Activated T-cell treated with anti-CD3 and anti-CD28 coated beads, Interleukin-2, amount 50 U/mL, for 72 hours (primary cell): ENCODE measurements at places on chromosomes 12 and 14.

GRCh38 chr12:87054226-87054625 lies 798.0 kb upstream of the MGAT4C start:
- DNase-seq, result no peak

- DNase-seq, result no peak
These were observed 27.5 kb downstream of the AMN start for GRCh38 chr14:102949801-102950451.

GRCh38 chr14:35766700-35767082 lies 42.4 kb downstream of the RALGAPA1 start:
- peak; percentile 14 for DNase-seq

DNA sequence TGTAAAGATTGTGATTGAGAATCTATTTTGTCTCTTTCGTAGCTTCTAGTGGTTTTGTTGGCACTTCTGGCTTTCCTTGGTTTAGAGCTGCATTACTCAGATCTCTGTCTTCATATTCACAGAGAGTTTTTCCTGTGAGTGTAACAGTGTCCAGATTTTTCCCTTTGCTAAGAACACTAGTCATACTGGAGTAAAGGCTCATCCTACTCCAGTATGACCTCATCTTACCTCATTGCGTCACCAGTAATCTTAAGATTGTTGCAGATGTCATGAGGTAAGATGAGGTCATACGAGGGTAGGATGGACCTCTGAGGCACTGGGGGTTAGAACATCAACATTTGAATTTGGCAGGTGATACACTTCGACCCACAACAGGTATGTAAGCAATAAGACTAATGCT lies 461.2 kb downstream of the FLRT2 start:
- DNase-seq, result no peak

- no peak for DNase-seq
These were observed 112.5 kb downstream of the CCER1 start for GRCh38 chr12:90842477-90842876.

DNA sequence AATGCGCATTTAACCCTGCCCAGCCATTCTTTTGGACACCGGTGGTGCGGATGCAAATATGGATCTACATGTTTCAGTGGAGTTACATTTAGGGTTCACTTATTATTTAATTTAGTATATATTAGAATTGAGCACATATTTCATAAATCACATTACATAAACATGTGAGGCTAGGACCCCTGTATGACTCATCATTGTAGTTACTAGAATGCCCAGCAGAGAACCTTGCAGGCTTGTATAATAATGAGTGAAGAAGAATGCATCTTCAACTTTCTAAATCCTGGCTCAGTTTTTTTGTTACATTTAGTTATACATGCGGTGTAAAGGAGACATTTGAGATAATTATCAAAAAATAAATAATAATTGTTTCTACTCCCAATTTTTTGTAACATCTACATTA lies 369.0 kb downstream of the ATP23 start:
- no peak for DNase-seq

GRCh38 chr12:7991535-7991934 lies 41.0 kb upstream of the FOXJ2 start:
- DNase-seq, result no peak

GRCh38 chr14:20383636-20384035 lies 29.7 kb downstream of the TEP1 start:
- no peak for DNase-seq

DNA sequence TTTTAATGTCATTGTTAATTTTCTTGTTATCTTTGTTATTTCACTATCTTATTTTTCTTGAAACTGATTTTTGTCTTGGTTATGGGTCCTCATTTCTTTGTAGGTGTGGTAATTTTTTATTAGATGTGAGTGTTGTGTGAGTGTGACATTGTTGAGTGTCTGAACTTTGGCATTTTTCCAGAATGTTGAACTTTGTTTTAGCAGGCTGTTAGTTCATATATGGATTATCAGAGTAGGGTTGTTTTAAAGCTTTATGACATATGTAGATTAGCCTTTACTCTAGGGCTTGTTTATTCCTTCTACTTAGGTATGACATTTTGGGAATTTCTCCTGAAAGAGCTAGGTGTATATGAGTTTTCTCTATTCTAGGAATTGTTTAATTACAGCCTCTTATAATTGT lies 103.9 kb downstream of the ARID2 start:
- DNase-seq, result no peak

- DNase-seq, result peak; percentile 54
These were observed 966 bp downstream of the SINHCAF start for GRCh38 chr12:31324845-31325523.

GRCh38 chr12:111409780-111410430 lies 4.2 kb downstream of the SH2B3 start:
- peak; percentile 47 for DNase-seq

DNA sequence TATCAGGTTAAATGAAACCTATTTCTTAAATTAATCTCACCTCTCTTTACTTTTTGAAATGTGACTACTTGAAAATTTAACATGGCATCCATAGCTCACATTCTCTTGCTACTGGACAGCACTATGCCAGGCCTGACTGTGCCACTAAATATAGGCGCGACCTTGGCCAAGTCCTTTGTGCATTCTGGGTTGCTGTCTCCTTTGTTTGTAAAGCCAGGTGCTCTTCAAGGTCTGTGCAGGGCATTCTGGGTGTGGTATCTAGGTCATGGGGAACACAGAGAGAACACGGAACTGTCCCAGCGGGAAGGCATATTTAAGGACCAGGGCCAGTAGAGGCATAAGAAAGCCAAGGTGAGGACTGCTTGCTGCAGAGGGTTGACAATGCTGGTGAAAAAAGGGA lies 121.2 kb downstream of the ZNF664 start:
- DNase-seq, result no peak

GRCh38 chr12:10891937-10892336 lies 7.9 kb upstream of the PRH1 start:
- no peak for DNase-seq

- DNase-seq, result no peak
These were observed 43.9 kb upstream of the PLEKHG6 start for GRCh38 chr12:6266541-6266966.

DNA sequence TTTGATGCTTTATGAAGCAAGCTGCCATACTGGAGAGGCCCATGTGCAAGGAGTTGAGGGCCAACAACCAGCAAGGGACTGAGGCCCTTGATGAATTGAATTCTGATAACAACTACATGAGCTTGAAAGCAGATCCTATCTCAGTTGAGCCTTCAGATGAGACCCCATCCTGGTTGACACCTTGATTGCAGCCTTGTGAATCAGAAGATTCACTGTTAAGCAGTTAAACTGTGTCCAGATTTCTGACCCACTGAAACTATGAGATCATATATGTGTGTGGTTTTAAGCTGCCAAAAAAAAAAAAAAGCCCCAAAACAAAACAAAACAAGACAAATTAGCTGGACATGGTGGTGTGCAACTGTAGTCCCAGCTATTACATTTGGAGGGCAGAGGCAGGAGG lies 42.1 kb downstream of the GPR19 start:
- DNase-seq, result no peak

DNA sequence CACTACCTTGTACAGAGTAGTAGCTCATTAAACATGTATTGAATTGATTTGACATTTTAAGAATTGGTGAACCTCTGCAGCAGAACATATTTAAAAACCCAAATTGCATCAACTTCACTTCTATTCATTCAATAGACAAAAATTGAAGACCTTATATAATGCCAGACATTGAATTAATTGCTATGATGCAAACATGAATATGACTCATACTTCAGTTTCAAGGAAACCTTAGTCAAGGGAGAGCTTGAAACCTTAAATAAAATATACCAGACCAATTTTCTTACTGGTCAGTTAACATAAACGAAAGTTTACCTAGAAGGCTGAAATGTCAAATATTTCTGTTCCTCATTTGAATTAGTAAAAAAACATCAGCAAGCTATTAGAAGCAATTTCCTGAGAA lies 5.0 kb upstream of the MGAT4C start:
- no peak for DNase-seq

DNA sequence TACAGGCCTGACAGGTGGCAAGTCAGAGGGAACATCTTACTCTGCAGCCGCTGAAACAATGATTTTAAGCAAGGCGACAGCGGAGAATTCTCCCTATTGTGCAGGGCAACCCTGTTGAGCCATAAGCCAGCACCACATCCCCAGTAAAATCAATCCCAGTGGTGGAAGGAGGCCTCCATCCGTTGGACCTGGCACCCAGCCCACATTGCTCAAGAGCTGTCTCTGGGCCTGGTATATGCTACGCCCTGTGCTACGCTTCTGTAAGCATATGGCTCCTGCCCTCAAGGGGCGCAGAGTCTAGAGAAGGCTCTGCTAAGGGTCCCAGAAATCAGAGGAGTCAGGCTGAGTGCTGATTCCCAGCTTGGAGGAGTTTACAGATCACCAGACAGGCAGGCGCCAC lies 265.5 kb downstream of the CACNA1C start:
- no peak for DNase-seq
